ENCODE measurements at places on chromosomes 5 and 9.

GRCh38 chr9:105694190-105694847, at the start of gene TMEM38B:
Gene TMEM38B (plus strand): TSS chr9:105694541. CDS start chr9:105694661, 120 bp downstream.
- DNase-seq = peak; percentile 65

DNA sequence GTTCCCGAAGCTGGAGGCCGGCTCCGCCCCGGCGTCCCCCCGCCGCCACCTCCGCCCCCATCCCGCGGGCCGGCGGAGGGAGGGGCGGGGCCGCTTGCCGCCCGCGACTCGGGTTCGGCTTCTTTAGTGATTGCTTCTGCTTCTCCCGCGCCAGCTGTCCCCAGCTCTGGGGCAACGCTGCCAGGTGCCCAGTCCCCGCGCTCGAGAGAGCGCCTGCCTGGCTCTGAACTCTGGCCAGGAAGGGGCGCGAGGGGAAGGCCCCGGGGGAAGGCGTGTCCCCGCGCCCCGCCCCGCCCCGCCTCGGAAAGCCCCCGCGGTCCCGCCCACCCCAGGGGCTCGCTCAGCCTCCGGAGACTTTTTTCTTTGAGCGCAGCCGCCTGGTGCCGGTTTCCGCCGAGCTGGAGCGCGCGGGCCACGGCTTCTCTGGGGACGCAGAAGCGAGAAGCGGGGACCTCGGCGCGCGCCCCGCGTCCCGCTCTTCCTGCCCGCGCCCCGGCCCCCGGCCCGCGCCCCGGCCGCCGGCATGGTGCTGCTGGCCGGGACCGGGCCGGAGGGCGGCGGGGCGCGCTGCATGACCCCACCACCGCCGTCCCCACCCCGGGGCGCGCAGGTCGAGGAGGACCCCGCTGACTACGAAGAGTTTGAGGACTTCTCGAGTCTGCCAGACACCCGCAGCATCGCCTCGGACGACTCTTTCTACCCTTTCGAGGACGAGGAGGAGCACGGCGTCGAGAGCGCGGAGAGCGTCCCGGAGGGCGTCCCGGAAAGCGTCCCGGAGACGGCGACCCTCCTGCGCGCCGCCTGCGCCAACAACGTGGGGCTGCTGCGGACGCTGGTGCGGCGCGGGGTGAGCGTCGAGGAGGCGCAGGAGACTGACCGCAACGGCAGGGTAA, at the start of gene ANKRD33B:
Gene ANKRD33B (plus strand): TSS at position 126 of the 893 bp plus-strand sequence. CDS start 398 bp downstream, at position 524.
- DNase-seq = peak; percentile 62

- DNase-seq = no peak
These were observed 5.9 kb upstream of the FBXL17 start for GRCh38 chr5:108387758-108388157.

GRCh38 chr5:119131530-119132304, 60.8 kb downstream of the DMXL1 start:
- DNase-seq = no peak

DNA sequence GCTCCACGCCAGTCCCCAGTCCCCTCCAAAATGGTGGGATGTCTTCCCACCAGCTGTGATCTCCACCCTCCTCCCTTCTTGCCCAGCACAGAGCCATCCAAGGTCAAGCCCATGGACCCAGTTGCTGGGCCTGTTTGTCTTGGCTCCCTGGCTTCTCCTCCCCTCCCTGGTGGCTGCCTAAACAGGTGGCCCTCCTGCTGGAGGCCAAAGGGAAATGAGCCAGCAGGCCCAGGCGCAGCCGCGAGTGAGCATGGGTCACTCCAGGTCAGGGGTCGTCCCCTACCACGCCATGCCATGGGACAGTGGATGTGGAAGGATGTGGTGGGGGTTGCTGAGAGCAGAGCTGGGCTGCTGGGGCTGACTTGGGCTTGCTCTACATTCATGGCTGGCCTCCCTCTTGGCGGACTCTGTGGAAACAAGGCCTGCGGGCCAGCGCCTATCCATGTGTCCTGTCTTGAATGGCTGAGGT, 33.6 kb downstream of the COL15A1 start:
- no peak for DNase-seq

DNA sequence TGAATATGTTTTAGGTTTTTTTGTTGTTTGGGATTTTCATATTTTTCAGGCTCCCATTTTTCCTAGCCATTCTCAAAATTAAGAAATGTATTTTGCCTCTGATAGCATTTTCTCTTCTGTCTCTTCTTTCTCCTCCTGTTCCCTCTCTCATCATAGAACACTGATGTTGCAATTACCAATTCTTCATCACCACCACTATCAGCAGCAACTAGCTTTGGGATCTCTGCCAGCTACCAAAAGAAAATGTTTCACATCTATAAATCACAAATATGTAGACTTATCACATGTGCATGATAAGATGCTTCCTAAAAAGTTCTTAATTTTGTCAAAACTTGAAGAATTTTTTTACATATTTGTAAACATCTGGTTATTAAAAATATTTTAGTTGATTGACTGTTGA, 887.1 kb downstream of the MAT2B start:
- DNase-seq = no peak

GRCh38 chr9:2017331-2018161, 2.4 kb downstream of the SMARCA2 start:
- peak; percentile 41 for DNase-seq

- no peak for DNase-seq
These were observed 2.5 kb downstream of the GPBP1 start for GRCh38 chr5:57176350-57176857.

- DNase-seq = no peak
These were observed 76.1 kb upstream of the SAP30L start for GRCh38 chr5:154369682-154370081.

- DNase-seq = no peak
These were observed 19.1 kb upstream of the SNX2 start for GRCh38 chr5:122755783-122756182.

- no peak for DNase-seq
These were observed 41.6 kb downstream of the PTAR1 start for GRCh38 chr9:69718218-69718617.

- DNase-seq = no peak
These were observed 216.5 kb upstream of the NR4A3 start for GRCh38 chr9:99605016-99605743.

DNA sequence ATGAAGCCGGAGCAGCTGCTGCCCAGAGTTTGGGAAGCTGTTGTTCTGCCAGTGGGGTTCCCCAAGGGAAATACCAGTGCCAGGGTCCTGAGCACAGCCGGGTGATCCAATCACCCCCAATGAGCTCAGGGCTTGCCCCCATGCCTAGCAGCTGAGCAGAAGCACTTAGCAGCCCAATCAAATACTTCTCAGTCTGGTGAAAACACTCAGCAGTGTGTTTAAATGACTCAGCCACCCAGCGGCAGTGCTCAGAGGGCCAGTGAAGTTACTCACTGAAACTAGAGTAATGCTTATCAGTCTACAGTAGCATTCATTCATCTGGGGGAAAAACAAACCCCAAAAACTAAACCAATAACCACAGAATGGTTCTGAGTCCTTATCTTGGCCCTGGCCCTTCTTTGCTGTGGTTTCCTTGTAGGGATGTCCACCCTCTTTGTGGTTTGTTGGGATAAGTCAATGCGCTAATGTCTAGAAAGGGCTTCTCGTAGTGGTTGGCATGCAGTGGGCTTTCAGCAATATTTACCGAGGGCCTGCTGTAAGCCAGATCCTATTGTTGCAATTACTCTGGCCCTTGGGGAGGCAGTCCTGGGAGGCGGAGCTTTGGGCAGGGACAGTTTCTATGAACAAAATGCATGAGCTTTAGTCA, 43.1 kb downstream of the LHX2 start:
- no peak for DNase-seq

- no peak for DNase-seq
These were observed 182.9 kb upstream of the TNC start for GRCh38 chr9:115300874-115301273.

GRCh38 chr5:96772542-96772941, 35.2 kb downstream of the ERAP1 start:
- no peak for DNase-seq

DNA sequence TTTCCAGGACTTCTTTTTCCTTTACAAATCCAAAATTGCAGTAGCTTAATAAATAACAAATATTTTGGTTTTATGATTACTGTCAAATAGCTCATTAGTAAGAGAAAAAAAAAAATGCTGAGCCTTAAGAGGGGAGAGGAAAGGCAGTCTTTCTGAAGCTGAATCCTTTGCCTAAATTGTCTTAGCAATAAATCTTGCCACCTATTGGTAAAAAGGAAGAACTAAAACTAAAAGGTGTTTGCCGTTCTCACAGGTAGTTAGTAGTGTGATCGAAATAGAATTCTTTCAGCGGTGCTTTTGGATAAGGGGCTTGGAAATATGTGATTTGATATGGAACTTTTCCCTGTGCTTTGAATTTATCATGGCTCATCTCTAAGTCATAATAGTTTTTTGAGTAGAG, 31.2 kb downstream of the PIK3R1 start:
- DNase-seq = no peak

- DNase-seq = no peak
These were observed 21.3 kb downstream of the TLR4 start for GRCh38 chr9:117725426-117725887.

- no peak for DNase-seq
These were observed 197.1 kb upstream of the TBCA start for GRCh38 chr5:77973253-77973609.

DNA sequence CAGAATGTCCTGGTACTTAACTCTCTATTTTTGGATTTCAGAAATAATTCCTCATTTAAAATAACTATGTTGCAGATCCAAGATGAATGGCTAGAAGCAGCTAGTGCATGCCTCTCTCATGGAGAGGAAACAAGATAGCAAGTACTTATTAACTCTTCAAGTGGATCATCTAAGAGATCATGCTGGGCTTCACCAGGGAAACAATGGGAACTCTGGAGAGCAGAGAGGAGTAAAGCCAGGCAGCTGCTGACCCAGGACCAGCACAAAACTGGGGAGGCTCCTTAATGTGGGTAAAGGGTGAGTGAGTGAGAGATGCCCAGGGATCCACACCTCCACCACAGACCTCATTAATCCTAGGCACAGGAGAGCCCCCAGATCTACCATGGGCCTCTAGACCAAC, 897.8 kb upstream of the ACO1 start:
- no peak for DNase-seq

DNA sequence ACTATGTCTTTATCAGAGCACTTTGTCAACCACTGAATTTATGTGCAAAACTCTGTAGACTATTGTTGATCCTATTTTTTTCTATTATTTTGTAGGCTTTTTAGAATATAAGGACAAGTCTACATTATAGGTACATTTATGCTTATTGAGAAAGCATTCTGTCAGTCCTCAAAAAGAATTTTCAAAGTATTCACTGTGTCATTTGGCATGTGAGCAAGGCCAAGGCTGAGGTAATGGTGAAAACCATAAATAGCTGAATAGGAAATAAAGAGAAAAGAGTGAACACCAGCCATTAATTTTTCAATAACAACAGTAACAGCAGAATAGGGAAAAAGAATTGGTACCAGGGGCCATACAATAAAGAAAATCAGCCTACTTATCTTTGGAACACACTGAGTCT, 21.0 kb downstream of the SKIC3 start:
- no peak for DNase-seq

DNA sequence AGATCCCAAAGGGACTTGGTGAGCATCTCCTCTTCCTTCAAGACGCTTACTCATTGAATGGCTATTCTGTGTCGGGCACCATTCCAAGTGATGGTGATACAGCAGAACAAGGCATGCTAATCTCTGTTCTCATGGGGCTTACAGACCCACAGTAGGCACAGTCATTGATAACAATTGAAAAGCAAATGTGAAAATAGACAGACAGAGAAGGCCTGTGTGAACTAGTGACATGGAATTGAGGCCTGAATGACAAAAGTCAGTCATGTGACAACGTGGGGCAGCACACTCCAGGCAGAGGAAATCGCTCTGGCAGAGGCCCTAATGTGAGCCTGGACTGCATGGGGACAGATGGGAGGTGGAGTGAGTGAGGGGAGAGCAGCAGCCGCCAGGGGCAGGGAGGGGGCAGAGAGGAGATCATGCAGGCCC, 70.7 kb upstream of the CPLX2 start:
- DNase-seq = no peak

GRCh38 chr5:57529864-57530263, 47.3 kb upstream of the ACTBL2 start:
- DNase-seq = no peak

DNA sequence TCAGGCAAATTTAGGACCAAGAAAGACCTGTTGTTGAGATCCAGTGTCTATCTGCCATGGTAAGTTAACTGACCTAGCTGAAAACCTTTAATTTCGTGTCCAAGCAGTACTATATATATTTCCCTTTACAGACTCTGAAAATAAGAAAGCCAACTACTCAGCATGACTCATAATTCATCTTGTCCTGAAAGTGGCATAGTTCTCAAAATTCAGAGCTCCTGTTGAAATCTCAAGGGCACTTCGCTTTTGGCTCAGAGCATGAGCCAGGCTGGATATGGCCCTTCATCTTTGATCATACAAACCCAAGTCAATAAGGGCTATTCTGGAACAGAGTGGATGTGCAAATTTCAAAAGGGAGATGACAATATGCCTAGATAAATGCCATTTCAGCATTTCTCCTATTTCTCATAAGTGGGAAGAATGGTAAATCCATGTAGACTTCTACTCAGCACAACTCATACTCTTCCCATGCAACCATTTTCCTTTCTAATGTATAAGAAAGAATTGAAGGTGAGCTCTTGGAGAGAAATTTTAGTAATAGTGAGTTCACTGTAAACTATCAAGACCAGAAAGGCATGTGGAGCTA, 567.9 kb upstream of the DAB2 start:
- no peak for DNase-seq

DNA sequence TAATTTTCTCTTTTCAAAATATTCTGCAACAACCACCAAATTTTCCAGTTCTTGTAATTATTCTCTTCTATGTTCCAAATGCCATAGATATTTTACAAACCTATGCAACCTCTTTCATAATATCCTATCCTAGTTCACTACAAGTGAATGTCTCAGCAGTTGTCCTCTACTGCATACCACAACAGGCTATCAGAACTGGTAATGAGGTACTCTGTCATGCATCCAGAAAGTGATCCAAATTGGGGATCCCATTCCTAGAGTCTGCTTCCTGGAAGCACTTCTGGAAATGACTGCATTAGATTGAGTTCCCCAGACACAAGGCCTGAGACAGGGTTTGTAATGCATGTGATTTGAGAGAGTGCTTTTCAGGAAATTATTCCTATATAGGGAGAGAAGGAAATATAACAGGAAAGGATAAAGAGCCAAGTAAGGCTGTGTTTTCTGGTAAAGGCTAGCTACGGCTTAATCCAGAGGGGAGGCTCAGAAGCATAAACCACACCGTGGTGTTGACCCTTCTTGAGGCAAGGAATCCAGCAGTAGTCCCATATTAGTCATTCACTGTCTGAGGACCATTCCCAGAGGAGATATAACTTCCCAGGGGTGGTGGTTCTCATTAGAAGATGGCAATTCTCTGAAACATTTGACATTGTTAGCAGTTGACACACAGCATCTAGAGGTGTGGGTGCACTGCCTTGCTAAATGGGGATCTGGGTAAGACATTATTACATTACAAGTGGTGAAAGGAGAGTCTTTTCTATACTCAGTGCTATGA, 80.3 kb upstream of the FST start:
- DNase-seq = no peak

DNA sequence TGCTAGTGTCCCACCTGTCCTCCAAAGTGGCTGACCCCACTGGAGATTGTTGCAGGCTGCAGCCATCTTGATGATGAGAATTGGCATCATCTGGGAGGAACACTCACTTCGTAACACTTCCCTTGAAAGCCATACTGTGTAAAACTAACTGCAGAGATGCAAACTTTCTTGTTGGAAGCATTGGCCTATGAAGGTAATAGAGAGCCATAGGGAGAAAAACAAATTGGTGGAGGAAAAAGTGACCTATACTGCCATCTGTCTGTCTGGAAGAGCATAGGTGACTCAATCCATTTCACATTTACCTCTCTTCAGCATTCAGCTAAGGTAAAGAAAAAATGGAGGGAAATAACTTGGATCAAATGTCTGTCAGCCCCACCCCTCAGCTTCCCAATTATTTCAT, 473.4 kb downstream of the NTRK2 start:
- no peak for DNase-seq

All from stimulated activated CD8-positive, alpha-beta memory T cell treated with anti-CD3 and anti-CD28 coated beads, Interleukin-15, amount 100 ng/mL, for 24 hours (primary cell).